ENCODE measurements at places on chromosomes 1 and 21.

- DNase-seq: no peak
Measured at GRCh38 chr1:91555074-91555730, 54.6 kb downstream of the CDC7 start.

DNA sequence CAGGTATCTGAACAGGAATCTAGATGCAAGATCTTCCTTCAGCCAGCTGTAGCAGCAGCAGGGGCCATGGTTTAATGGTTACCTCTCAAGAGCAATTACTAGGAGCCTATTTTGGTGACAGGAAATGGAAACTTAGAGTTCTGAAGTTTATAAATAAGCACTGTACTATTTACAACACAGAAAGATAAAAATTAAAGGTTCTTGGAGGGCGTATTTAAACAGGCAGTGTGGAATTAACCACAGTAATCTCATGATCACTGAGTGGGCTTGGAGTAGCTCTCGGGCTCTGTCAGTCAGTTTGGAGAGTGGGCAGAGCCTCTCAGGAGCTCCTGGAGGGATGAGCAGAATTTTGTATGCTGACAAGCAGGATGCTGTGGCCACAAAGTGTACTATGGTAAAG lies 10.2 kb upstream of the FCRL5 start:
- DNase-seq: no peak

GRCh38 chr1:3777647-3778589 lies 5.4 kb downstream of the SMIM1 start:
- DNase-seq: no peak

- no peak for DNase-seq
Measured at GRCh38 chr1:234320549-234320948, 52.7 kb upstream of the COA6 start.

- no peak for DNase-seq
Measured at GRCh38 chr1:27559466-27560030, 44.4 kb downstream of the AHDC1 start.

DNA sequence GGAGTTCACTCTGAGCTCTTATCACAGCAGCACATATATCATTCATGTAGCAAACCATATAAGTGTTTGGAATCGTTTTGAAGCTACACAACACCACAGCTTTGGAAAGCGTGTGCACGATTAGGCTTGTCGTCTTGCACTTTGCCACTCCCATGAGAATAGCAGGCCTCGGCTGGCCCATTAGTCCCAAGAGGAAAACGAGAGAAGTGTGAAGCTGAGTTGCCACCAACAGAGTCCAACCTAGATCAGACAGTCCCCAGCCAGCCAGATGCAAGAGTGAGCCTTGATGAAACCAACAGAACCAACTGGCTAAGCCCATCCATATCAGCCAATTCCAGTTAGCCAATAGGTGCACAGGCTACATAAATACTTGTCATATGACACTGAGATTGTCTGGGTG lies 238.4 kb downstream of the C1orf94 start:
- no peak for DNase-seq

DNA sequence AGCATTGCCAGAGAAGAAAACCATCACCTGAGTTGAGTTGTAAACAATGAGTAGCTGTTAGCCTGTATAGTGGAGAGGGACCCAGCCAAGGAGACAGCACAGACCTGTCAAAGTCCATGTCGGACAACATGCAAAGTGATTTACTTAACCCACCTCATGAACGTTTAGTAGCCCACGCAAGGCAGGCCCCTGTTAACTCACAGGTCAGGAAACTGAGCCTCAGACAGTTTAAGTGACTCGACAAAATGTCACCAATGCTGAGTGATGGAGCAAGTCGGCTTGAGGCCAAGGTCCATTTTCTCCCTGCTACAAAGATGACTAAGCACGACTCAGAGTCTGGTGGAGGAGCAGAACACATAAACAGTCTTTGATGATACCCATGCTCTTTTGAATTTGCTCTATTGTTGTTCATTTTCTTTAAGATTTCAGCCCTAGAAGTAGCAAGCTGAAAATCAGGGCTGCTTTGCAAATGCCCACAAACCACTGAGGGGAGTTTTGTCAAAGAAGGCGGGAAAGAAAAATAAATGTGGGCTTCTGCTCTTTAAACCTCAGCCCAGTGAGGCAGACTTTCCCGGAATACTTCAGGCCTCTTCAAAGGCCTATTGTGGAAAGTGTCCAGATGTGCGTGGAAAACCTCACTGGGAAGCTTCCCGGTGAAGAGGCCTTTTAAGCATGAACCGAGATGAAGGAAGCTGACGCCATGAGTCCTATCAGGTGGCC lies 83.8 kb upstream of the HOOK1 start:
- DNase-seq: no peak

DNA sequence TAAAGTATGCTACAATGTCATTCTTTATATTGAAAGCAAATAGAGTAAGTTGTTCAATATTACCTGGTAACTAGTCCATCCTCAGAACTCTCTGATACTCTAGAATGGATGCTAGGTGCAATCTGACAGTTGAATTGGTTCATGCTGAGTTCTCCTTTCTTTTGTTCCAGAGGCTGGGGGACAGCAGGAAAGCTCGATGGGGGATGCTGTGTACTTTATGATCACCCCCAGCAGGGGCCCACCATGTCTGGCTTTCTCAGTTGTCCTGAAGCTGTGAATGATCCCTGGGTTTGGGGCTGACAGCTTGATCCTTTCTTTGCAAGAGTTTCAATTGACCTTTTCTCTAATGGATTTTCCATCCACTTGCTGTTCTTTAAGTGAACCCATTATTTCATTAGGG lies 22.5 kb downstream of the FMN2 start:
- DNase-seq: no peak

DNA sequence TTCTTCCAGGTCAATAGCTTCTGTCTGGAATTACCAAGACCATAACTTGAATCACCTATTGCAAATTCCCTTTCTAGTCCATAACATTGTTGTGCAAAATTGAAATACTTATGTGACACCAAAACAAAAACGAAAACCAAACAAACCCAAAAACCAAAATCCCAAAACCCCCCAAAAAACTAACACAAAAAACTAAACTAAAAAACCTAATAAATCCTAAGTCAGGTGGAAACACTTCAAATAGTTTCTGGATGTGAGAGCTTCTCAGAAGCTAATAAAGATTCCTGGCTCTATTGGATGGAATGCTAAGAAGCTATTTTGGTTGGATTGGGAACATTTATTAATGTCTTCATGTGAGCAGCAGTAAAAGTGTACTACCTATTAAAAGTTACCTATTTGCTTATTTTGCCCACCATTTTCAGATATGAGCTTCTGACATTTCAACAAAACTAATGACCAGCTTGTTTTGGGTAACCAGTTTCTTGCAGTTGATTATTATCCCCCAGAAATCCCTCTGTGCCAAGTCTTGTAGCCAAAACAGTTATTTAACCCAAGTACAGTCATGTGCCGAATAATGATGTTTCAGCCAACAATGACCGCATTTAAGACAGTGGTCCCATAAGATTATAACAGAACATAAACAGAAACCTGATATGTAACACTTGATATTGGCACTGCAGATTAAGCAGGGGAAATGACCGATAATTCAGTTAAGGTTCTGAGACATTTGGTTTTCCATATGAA lies 76.4 kb downstream of the LTN1 start:
- DNase-seq: no peak

DNA sequence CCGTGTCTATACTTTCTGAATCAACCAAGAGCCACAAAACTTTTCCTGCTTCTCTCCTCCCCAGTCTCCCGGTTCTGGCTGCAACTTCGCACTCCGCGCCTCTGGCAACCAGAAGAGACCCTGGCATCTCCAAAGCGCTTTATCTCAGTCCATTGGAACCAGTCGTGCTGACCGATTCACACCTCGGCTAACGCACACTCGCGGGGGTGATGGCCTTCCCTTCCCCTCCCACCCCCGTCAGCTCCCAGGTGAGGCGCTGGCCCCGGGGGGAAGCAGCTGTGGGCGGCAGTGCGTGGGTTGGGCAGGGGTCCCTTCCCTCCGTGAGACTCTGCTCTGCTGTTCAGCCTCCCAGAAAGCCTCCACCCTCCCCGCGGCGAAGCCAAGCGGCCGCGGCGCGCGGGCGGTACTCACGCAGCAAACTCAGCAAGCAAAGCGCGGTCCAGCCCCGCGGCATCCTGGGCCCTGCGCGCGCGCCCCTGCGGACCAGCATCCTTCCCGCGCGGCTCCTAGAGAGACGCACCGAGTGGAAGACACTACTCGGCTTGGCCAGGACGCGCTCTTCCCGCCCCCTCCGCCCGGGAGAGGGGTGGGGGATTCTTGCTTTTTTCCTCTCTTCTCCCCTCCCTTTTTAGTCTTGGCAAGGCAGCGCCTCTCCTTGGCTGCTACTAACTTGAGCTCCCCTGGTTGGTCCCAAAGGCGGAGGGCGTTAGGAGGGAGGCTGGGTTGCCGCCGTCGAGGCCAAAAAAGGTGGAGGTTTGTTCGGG lies at the start of gene CD34:
Gene CD34 (minus strand): TSS at position 535 of the 764 bp plus-strand sequence. CDS start 45 bp downstream, at position 490.
- DNase-seq: no peak

DNA sequence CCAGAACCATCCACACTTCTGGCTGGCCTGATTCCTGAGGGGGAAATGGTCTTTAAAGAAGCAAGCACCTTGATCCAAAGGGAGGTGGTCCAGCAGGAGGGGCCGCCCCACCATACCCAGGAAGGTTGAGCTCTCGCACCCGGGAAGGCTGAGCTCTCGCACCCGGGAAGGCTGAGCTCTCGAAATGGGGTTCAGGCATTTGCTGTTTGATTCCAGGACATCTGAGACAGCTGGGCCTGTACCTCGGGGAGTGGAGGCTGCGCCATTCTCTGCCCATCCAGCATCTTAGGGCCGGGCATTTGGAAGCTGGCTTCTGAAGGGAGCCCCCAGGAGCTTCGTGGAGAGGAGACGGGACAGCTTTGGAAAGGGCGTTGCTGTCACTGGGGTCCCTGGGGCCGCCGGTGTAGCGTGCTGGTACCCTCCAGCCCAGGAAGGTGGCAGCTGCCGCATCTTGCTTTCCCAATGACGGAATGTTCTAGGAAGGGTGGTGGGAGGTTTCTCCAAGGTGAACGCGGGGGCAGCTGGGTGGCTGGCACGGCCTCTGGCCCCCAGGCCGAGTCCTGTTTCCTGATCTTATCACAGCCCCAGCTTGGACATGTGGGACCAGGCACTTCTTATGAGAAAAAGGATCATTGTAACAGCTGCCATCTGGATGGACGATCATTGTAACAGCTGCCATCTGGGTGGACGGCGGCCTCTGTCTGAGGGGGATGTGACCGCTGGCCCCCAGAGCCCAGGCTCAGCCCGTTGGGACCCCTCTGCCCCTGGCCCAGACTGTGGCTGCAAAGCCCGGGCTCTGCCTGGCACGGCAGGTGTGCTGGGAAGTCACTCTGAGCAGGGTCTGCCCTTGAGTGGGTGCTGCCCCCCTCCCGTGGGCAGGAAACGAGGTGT lies 61.6 kb downstream of the COL18A1 start:
- DNase-seq: no peak

GRCh38 chr1:43009274-43009673 lies 50.6 kb upstream of the SLC2A1 start:
- DNase-seq: no peak

- no peak for DNase-seq
Measured at GRCh38 chr1:2496087-2496622, 20.1 kb downstream of the PLCH2 start.

- no peak for DNase-seq
Measured at GRCh38 chr1:201253906-201254624, 29.2 kb upstream of the PKP1 start.

- DNase-seq: no peak
Measured at GRCh38 chr1:85494074-85494903, 29.3 kb upstream of the DDAH1 start.

GRCh38 chr21:43304621-43305335 lies 122.2 kb downstream of the SIK1 start:
- DNase-seq: no peak

DNA sequence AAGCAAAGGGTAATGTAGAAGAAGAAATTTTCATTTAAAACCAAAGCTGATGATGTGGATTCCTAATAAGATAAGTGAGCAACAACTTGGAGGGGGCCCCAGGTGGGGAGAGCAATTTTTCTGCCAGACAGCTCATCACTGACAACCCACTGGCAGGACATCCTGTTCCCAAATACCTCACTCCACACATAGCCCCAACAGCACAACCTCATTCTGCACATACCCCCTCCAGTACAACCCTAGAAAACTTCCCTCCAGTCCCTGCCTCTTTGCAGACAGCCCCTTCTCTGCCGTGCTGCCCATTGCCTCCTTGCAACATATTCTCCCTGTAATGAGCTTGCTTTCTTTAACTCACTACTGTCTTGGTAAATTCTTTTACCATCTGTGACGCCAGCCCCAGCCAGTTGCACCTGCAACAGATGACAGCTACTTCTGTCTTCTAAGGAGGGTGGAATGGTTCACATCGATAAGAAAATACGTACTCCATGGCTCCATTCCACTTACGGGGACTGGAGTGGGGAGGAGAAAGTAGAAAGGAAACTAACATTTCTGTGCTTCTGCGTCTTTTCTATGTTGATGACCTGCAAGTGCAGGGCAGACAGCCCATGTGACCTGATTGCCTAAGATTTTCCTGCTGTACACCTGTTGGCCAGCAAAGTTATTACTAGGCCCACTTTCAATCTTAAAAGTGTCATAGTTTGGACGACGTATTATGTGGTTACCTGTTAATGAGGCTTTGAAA lies 14.7 kb downstream of the RHEX start:
- no peak for DNase-seq

DNA sequence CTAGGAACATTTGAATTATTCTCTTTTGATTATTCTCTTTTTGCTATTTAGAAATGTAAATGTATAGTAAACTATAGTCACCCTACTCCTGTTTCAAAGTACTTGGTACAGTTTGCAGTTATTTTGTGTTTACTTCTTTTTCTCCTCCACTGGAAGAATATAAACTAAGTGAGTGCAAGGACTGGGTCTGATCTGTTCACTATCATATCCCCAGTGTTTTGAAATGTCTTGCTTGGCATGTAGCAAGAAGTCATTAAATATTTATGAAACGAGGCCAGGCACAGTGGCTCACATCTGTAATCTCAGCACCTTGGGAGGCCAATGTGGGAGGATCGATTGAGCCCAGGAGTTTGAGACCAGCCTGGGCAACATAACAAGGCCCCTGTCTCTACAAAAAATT lies 35.8 kb upstream of the PODN start:
- no peak for DNase-seq

- no peak for DNase-seq
Measured at GRCh38 chr1:38839363-38839762, 20.2 kb downstream of the RRAGC start.

- DNase-seq: no peak
Measured at GRCh38 chr1:71054791-71055190, 7.2 kb upstream of the PTGER3 start.

DNA sequence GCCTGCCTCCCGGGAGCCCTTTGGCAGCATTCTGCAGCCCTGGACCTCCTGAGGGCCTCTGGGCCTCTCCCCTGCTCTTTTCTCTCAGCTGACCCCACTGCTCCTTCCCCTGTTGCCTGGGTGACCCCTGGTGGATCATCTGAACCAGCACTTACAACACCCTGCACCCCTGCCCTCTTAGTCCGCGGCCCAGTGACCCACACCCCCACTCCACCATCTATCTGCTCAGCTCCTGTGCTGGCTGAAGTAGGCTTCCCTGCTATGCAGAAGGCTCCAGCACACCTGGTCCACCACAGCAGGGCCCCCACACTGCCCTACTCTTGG lies 74.0 kb downstream of the DMRTA2 start:
- no peak for DNase-seq

GRCh38 chr1:21793104-21793503 lies 10.2 kb upstream of the USP48 start:
- DNase-seq: no peak
